ENCODE measurements at places on chromosomes 3 and 15.

DNA sequence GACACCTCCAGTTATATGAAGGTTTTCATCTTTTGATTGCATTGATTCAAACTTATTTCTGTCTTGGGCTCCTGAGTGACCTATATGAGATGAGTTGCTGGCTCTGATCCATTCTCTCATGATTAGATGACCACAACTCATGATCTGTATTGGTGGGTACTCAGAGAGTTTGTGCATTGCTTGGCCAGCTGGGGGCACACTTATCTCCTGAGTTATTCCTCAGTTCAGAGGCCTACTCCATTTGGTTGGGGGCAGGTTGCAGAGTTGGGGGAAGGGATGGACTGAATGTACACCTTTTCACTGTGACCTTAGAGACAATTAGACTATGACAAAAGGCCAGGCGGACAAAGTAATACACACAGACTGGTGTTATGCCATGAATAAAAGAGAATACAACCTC, 166.2 kb upstream of the SEMA6D start:
- no peak for DNase-seq

DNA sequence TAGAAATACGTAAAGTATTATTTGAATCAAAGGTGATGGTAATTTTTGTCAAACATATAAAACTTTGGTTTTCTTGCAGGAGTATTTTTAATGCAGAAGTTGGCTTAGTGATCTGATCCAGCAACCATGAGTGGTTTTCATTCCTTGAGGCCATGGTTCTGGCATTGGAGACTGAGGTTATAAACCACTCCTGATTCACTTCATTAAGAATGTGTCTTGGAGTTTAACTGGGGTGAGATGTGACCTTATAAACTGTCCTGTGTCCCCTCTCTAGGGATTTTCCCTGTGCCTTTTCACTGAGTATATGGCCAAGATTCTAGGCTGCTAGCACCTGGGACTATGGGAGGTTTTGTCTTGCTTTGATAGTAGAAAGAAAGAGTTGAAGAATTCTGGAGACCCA, 94.3 kb downstream of the RYR3 start:
- DNase-seq: no peak

DNA sequence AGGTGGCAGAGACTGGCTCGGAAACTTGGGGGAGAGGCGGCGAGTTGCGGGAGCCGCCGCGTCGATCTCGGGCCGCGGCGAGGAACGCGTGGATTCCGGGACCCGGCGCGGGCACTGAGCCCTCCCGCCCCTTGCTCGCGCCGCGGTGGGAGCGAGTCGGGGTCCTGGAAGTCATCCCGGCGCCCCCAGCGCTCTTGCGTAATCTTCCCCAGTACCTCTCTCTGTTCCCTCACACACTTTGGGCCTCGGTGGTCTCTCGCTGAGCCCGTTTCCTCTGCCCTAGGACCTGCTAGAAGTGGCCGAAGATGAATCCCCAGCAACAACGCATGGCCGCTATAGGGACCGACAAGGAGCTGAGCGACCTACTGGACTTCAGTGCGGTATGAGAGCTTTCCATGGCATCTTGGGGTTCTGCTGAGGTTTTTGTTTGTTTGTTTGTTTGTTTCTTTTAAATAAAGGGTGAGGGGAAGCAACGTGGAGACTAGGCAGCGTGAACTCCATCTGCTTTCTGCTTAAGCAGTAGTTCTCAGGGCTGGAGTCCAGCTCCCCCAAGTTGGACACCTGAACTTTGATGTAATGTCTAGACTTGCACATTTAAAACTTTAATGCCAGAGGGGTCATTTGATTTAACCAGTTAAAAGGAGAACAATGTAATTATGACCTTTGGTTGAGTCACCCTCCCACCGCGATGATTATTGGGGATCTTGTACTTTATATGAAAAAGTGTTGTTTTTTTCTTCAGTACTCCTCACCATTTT, 1.3 kb downstream of the TCF12 start:
- no peak for DNase-seq

DNA sequence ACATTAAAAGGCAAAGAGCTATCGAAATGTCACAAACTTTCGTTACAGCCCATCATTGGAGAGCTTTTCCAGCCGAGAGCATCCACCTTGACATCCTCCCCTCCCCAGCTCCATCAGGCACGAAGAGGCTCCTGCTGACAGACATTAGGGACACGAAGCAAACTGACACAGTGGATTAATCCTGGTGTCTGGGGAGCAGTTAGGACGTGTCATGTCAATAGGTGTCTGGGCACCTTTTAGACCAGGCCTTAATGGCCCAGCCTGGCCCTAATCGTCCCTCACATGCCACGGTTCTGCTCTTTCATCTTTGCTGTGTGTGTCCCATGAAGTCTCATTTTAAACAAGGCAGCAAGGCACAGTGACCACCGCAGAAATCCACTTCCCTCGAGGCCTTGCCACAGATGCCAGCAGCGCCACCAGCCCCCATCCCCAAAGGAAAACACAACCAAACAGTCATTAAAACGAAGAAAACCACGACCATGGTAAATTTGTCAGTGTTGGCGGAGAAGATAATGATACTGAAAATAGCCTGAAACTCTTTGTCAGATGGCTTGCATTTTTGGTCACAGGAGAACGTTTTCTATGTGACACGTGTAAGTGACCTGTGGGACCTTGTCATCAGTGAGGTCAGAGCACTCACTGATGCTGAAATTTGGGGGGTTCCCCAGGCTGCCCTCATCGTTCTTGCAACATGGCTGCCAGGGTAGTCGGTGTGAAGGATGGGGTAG, 16.3 kb upstream of the PCSK6 start:
- DNase-seq: no peak

DNA sequence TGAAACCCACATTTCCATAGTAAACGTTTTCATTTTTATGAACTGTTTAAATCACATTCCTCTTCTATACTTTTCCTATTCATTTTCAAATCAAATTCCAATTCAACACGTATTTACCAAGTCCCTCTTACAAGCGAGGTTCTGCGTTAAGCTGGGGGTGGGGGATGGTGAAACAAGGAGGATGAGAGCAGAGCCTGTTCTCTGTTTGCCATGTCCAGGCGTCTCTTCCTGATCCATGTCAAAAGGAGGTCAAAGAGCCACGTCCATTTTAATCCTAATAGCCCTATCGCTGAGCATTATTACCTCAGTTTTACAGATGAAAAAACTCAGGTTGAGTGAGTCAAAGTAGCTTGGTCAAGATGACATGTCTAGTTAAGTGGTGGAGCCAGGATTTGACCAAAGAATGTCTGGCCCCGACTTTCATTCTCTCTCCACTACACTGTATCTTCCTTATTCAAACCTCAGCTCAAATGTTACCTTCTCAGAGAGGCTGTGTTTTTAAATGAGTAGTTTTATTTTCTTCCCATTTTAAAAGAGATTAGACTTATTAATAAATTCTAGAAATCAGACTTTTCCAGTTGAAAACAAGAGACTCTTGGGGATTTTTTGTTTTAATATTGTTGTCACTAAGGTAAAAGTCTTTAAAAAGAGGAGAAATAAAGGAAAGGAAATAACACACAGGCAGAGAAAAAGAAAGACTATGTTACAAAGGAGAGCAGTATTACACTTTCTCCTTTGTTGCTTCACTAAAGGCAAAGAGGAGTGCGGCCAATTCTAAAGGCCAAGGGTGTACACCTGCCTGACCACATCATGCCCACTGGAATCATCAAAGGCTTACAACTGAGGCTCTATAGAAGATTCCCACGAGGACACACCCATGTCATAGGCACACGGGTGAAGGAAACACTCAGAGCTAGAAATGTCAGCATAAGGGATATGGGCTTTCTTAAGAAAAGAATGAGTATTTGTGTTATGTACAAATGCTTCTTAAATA, 42.4 kb downstream of the MYO5A start:
- DNase-seq: no peak

DNA sequence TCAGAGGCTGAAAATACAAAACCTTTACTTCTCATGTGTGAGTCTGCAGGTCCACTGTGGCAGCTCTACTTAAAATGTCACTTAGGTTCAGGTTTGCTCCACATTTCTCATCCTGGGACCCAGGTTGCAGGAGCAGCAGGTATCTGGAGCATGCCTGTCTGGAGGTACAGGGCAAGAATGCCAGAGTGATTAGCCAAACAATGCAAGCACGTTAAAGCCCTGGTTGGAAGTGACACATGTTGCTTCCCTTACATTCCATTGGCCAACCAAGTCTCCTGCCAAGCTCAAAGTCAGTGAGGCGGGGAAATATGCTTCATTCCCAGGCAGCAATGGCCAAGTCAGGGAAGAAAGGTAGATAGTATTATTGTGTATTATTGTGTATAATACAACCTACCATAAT, 76.8 kb upstream of the ARL6 start:
- DNase-seq: no peak

DNA sequence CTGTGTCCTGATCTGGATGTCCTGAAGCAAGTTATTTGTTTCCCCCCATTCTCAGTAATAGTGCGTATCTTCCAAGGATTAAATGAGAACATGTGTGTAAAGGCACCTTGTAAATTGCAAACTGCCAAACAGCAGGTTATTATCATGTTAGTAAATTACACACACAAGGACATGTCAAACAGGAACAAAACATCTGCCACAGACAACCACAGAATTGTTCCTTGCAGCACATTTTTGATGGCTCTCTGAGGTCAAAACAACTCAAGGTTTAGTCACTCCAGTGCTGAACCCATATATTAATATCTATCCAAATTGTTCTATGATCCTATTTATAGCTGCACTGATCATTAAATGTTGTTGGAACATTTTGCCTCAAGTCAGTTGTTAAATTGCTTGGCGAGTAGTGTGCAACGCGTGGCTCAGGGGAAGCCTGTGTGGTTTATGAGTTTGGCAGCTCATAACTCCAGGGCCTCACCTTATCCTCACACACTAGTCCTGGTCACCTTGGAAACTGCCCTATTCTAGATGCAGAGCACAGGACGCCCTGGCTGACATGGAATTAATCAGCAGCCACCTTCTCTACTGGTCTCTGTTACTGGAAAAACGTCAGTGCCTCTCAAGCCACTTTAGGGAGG, 46.3 kb upstream of the CDV3 start:
- DNase-seq: no peak

DNA sequence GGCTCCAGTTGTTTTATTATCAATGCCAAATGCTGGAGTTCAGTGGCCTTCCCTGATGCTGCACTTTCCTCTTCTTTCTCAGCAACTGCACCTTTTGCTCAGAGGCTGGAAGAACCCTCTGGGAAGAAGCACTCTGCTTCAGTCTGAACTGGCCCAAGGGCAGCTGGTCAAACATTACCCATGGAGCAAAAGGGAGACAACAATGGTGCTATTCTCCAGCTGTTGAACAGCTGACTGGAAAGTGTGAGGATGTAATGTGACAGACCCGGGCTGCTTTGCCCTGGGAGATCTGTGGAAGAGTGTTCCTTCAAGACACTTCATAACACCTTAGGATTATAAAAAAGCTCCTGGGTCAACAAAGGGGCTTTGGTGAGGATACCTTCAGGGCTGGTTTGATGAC, 84.9 kb downstream of the EPHB1 start:
- DNase-seq: no peak

Measured in stimulated activated CD8-positive, alpha-beta memory T cell treated with anti-CD3 and anti-CD28 coated beads, Interleukin-15, amount 100 ng/mL, for 4 hours (primary cell).